Activated naive CD4-positive, alpha-beta T cell (primary cell): ENCODE measurements at places on chromosomes 3 and 15.

- DNase-seq, result no peak
These were observed 62.7 kb downstream of the SCN5A start for GRCh38 chr3:38586546-38587520.

GRCh38 chr15:95291898-95292472 is 1038.5 kb upstream of the NR2F2 start:
- DNase-seq, result no peak

DNA sequence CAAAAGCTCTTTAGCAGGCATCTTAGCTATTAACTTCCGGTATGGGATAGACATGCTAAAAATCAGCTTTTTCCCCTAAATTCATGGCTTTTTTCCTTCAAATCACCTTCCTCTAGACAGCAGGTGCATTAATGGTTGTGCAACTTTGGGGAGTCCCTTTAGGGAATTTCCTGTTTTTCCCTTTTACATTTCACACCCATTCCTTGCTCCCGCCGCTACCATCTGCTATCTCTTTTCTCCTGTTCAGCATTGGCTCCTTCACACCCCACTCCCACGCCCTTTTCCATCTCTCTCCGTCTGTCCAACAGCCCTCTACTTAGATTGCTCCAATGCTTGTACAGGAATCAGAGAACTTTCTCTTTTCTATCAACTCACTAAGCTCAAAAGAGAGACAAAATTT is 43.4 kb downstream of the FEZF2 start:
- DNase-seq, result no peak

- DNase-seq, result no peak
These were observed 647.6 kb upstream of the DPPA4 start for GRCh38 chr3:109984976-109985375.

- no peak for DNase-seq
These were observed 74.1 kb upstream of the MITF start for GRCh38 chr3:69665026-69665737.

- DNase-seq, result no peak
These were observed 9.1 kb downstream of the ABHD5 start for GRCh38 chr3:43699864-43700263.

GRCh38 chr3:194908496-194908895 is 222.8 kb downstream of the FAM43A start:
- no peak for DNase-seq

DNA sequence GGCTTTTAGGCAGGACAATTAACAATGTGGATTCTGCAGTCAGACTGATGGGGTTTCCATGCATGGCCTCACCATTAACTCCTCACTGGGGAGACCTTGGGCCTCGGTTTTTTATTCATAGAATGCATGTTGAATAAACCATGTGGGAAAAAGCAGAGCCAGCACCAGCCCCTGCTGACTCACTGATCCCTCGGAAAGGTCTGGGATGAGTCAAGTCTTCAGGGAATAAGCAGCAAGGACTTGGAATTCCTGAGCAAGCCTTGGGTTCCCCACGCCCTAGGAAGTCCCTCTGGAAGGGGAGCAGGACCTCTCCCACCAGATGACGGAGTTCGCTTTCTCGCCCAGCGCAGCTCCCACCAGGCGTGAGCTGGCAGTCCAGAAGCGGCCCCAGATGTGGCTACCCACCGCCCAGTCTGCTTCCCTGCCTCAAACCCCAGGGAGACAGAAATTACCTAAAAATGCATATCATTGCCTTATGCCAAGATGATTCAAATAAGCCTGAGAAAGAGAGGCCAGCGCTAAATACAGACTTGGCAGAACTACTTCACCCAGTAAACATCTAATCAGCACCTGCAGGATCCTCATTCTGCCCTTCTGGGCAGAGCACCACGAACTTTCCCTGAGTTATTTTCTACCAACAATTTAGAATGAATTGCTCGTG is 45.4 kb downstream of the BTD start:
- DNase-seq, result no peak

GRCh38 chr3:182671942-182672341 is 121.4 kb upstream of the ATP11B start:
- DNase-seq, result no peak

DNA sequence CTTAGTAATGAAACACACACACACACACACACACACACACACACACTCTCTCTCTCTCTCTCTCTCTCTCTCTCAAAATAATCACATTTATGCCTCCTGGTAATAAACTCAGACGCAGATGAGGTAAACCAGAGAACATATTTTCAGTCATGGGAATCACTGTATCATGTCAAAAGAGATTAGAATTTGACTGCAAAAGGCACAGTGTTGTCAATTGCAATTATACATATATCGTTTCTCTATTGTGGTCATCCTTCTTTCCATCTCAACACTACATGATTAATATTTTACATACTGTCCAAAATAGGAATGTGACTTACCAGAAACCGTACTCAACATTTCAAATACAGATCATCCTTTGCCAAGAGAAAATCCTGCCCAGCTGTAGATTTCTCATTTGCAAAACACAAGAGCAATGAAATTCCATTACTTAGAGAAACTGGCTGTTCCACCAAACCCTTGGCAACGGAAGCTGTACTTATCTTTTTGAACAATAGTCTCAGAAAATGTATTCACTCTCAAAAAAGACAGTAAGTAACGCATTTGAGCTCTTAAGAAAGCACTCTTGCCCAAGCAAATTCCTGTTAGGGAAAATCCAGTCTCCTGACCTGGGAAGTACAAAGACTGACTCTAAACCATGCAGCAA is 24.3 kb downstream of the PDZRN3 start:
- no peak for DNase-seq

DNA sequence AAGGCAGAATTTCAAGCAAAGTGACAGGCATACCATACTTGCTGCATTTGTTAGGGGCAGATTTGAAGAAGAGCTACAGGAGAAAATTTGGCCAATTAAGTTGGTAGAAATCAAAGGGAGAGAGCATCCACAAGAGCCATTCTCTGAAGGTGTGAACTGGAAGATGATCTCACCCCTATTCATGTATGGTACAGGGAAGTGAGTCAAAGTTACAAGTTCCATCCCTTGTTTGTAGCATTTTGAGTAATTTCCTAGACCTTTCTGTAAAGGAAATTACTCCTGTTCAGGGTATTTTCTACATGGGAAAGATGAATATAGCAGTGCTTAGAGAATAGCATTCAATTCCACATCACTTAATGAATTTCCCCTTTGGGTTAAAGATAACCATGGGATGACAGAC is 28.4 kb downstream of the TTC14 start:
- DNase-seq, result no peak

DNA sequence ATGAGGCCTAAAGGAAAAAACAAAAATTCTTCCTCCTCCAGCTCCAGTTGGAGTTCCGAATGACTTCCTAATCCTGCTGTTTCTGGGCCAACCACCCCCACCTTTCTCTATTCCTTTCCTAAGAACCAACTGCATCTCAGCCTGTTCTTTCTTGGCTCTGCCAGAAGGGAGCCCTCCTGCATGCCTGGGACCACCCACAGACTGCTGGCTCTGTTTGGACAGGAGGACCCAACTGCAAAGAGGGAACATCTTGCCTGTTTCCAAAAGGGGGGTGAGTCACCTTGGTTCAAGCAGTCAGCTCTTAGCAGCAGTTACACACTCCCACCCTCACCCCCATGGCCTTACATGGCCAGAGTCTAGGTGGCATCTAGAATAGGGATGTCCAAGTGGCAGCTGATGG is 116.0 kb upstream of the PRICKLE2 start:
- DNase-seq, result no peak

DNA sequence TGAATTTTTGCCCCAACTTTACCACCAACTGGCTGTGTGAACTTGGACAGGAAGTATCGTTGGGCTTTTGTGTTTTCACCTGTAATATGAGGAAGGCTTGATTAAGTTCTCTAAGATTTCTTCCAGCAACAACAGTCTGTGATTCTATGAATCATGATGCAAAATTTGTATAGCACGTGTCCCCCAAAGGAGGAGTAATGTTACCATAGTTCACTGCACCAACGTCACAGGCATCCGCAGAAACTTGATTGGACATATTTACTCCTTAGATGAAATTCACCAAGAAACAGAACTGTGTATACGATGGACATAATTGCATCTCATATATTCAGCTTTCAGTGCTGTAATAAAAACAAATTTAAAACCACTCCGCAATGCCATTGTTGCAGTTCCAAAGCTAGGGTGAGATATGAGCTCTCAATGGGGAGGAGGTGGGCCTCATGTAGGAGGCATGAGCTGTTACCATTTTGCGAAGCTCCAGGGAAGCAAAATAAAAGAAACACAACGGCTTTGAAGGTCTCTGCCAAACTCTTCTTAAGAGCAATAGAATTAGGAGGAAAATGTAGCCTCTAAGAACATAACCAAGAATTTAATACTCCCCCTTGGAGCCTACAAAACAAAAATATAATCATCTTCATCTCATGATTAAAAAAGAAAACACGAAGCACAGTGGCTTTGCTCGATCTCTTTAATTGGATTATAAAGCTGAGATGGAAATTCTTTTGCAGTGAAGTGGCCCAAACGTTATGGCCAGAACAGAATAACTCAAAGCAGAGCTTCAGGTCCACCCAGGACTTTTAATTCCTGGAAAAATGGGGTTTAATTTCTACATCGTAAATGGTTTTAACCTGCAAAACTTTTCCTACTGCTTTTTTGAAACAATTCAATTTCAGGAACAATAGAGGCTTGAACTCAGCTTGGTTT is 80.7 kb downstream of the CHST2 start:
- DNase-seq, result no peak

DNA sequence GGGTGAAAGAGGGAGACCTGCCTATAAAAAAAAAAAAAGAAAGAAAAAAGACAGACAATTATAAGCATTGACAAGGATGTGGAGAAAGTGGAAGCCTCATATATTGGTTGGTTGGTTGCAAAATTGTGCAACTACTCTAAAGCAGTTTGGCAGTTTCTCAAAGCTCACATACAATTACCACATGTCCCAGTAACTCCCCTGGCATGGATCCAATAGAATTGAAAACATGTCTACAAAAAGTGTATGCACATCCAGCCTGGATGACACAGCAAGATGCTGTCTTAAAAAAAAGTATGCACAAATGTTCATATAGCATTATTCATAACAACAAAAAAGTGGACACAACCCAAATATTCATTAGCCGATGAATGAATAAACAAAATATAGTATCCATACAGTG is 19.5 kb downstream of the SETMAR start:
- no peak for DNase-seq

DNA sequence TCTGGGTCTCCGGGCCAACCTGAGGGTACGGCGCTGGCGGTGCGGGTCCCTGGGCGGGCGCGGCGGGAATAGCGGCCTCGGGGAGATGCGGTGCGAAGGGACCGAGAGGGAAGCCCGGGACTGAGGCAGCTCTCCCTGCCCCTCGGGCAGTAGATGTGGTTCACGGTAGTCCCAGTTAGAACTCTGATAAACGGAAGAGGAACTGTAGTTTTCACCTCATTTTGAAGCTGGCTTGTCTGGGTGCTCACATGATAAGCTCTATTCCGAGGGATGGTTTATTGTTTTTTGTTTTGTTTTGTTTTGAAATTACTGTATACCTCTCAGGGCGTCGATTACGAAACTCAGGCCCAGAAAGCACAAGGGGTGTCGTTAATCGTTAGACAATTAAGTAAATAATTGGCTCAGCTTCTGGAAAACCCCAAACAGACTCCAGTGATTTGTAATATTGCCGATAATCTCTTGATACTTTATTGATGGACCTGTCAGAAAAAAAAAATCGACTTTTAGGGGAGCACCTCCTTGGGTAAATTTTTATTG is 413 bp downstream of the NUSAP1 start:
- DNase-seq, result no peak
